CD4-positive, alpha-beta T cell treated with Interleukin-12 subunit alpha and Interleukin-12 subunit beta, for 1 hour (primary cell): ENCODE measurements at places on chromosomes 7 and 10.

DNA sequence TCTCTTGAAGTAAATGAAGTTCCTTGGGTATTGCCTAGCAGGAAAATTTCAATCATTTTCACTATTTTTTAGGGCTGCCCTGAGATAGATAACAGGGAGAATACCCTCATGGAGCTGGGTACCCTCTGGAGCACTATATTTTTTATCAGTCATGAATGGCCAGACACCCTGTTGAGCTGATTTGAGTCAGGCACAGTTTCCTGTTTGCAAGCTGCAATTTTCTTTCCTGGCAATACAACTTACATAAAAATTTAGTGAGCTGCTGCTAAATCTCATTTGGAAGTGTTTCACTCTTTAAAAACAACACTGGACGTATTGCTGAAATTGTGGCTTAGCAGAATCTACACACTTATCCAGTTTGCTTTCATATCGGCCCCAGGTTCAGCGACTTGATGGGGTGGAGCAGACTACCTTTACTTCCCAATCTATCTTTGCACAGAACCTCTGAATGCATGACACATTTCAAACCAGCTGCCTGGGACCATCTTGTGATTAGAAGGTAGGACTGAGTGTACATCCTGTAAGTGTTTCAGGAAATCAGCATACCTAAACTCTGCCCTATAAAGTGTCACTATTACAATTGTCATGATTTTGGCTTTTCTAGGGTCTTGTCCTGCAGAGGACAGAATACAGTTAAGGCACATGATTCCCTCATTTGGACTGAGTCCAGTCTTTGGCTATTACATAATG, 125.7 kb upstream of the FAM3C start:
- DNase-seq: no peak

DNA sequence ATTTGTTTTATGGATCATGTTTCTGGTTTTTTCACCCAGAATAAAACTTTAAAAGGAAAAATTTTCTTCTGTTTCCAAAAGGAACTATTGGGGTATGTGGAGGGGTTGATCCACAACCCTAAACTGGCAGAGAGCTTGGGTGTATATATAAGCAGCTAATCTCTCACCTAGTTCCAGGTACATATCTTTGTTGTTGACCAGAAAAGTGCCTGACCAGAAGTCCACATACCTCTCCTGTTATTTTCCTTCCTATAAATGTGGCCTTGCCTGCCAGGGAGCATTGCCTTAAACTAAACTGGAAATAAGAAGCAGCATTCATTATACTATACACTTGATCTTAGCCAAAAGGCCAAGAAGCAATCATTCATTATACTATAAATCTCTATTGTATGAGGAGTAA, 112.0 kb downstream of the ZEB1 start:
- DNase-seq: no peak

GRCh38 chr10:62528441-62528840, 154.3 kb downstream of the ZNF365 start:
- peak; percentile 51 for DNase-seq

DNA sequence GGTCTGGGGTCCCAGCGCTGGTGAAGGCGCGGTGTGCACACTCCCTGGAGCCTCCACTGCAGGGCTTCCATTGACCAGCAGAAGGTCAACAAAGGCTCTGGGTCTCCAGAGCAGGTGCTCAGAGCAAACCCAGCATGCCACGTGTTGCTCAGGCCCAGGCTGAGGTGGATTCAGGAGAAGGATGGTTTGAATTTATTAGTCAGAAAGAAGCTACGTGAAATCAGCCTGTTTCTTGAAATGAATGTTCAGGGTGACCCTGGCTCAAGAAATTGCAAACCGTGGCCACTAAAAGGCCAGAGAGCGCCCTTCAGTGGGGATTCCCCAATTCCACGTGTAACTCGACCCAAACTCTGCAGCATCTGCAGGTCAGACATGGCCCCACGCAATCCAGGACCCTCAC, 82.7 kb upstream of the PFKP start:
- DNase-seq: no peak
